Muscle of leg (tissue), 16 donors: ENCODE measurements at places on chromosomes 5 and 9. TPM values are rescaled to one million over a fixed set of nuclear protein-coding genes. Genes with fewer than 3 reads are reported as not detected.

- peak; percentile 63 for DNase-seq
Observed at GRCh38 chr9:89137542-89138462, 40.8 kb downstream of the SHC3 start.

GRCh38 chr9:1875251-1875851, 139.8 kb upstream of the SMARCA2 start:
- no peak for DNase-seq

GRCh38 chr9:92535940-92536850, at the start of gene ECM2:
Gene ECM2, minus strand, starts transcription at chr9:92535990. Its CDS starts 13,124 bp downstream, at chr9:92522866.
- DNase-seq, result peak; percentile 94

- DNase-seq, result no peak
Observed at GRCh38 chr9:124808246-124808956, 31.5 kb downstream of the OLFML2A start.

DNA sequence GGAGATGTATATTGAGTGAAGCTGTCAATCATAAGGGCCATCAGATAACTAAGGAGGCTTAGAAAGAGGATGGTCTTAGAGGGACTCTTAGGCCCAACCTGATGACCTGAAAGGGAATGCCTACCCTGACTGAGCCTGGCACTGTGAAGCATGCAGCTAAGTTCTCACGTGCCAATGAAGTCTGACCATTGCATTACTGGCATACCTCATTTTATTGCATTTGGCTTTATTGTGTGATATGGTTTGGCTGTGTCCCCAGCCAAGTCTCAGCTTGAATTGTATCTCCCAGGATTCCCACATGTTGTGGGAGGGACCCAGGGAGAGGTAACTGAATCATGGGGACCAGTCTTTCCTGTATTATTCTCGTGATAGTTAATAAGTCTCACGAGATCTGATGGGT, 421.6 kb upstream of the SGCD start:
- no peak for DNase-seq

GRCh38 chr9:122268041-122268814, 3.5 kb downstream of the MRRF start:
- no peak for DNase-seq

DNA sequence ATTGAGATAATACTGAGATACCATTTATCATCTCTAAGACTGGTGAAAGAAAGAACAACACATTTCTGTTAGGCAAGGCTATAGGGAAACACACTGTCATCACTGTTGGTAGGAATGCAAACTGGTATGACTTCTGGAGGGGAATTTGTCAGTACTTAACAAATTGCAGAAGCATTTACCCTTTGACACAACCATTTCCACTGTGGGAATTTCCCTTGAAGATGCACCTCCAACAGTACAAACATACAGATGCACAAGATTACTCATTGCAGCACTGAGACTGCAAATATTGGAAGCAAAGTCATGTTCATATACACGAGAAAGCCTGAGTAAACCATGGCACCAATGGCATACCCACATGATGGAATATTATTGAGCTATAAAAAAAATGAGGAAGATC, 17.6 kb downstream of the GM2A start:
- DNase-seq, result no peak

GRCh38 chr9:93123561-93124283, 10.3 kb downstream of the NINJ1 start:
- DNase-seq, result peak; percentile 3

DNA sequence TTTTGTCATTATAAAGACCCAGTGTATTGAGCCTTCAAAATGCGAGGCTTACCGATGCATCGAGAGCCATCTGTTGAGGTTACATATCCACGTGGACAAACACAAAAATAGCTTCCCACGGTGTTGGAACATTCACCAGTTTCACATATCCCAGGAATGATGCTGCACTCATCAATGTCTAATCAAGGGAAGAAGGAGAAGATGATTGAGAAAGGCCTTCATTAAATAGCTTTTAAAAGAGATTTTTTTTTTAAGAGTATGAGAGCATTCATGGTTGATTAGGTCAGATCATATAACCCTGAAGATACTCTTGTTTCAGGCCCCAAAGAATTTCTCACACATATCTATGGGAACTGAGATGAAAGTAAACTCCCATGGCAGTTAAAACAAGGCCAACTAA, 129.4 kb downstream of the FBN2 start:
- DNase-seq, result peak; percentile 38

Gene SPATA31A7
- polyA plus RNA-seq, result not detected

Gene MAMDC4
- 33.5 TPM for polyA plus RNA-seq

Gene HSPB3
- 167 TPM for polyA plus RNA-seq

Gene PCDH1
- 15.3 TPM for polyA plus RNA-seq

Gene SAPCD2
- 4.2 TPM for polyA plus RNA-seq

Gene ESM1
- 5.6 TPM for polyA plus RNA-seq

Gene FOXI1
- polyA plus RNA-seq, result not detected
